HFFc6 (cell line): ENCODE measurements at places on chromosomes 5 and 9. TPM values are rescaled to one million over a fixed set of nuclear protein-coding genes. Genes with fewer than 3 reads are reported as not detected.

GRCh38 chr9:25700430-25700829, 22.2 kb upstream of the TUSC1 start:
- no peak for DNase-seq

Gene GARIN3
- total RNA-seq: not detected in 3 replicates

DNA sequence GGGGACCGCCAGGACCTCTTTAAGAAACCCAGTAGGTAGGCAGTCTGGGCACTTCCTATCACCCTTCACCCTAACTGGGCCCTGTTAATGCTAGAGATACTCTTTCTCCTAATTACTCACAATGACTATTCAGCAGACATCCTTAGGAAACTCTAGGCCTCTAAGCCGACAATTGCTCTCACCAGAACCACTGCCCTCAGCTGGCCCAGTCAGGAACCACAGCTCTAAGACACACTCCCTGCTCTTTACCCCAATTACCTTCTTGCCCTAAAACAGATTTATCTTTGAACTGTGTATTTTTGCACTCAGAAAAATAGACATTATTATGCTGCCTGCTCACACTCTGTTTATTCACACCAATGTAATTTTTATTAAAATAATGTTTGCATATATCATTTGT, 432.6 kb upstream of the SLC30A5 start:
- DNase-seq: peak; percentile 43

GRCh38 chr5:9340085-9340484, 205.8 kb downstream of the SEMA5A start:
- DNase-seq: no peak

- no peak for DNase-seq
Measured at GRCh38 chr5:56829137-56829908, 14.0 kb downstream of the MAP3K1 start.

Gene OLFM1
- total RNA-seq: 0.25 TPM in 1 of 3 replicates, not detected in the others

DNA sequence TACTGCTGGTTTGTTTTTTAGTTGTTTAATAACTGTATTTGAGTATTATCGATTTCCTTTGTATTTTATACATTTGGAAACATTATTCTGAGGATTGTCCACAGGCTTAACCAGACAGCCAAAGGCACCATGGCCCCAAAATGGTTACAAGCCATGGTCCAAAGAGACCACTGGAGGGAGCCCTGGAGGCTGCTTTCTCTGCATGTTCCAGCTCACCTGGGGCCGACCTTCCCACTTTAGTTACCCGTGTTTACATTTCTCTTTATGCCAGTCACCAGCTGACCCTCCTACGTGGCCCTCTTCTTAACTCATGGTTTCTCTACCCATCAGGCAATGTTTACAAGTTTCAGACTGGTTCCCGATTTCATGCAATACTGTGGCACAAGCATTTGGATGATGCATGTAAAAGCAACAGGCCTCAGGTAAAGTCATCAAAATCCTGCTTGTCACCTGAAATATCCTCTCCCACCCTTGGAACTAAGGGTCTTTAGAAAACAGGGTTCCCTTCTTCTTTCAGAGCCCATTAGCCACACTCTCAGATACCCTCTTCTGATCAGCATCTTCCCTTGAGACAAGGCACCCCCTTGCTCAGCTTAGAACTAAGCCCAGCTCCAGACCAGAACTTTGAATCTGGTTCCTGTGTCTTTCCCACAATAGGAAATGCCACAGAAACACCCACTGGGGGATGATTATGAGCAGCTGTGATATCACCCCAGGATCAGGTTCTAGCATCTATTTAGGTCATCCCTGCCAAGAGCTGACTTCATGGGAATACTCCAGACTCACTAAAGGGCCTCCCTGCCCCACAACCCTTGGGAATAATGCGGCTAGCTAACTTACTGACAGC, 49.9 kb upstream of the GARNL3 start:
- DNase-seq: peak; percentile 28

Gene KIAA1191
- 101 to 121 TPM (median 118 TPM) in 3 replicates for total RNA-seq

DNA sequence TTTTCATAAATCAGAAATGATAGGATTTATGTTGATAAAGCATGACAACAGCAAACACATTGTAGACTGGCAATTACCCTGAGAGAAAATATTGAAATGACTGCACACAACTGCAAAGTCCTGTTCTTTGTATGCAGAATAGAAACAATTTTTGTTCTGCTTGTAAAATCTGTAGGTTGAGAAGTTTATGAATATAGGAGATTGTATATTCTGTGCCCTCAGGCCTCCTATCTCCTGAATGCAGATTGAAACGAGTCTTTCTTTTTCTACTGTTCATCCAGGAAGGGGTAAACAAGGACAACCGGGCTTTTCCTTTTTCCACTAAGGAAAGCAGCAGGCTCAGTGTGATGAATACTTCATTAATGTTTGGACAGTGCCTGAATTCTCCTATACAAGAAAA, 95.0 kb upstream of the HAPLN1 start:
- no peak for DNase-seq
